ENCODE measurements at places on chromosomes 3 and 15.
A peak's percentile ranks its signal among the peaks of the same experiment; 100 is the strongest.

GRCh38 chr15:58407236-58407775, 24.5 kb upstream of the LIPC start:
- DNase-seq = no peak

- DNase-seq = no peak
Observed at GRCh38 chr3:159904911-159905310, 83.7 kb upstream of the IL12A start.

GRCh38 chr3:13654330-13655060, 105.6 kb downstream of the FBLN2 start:
- peak; percentile 18 for DNase-seq

DNA sequence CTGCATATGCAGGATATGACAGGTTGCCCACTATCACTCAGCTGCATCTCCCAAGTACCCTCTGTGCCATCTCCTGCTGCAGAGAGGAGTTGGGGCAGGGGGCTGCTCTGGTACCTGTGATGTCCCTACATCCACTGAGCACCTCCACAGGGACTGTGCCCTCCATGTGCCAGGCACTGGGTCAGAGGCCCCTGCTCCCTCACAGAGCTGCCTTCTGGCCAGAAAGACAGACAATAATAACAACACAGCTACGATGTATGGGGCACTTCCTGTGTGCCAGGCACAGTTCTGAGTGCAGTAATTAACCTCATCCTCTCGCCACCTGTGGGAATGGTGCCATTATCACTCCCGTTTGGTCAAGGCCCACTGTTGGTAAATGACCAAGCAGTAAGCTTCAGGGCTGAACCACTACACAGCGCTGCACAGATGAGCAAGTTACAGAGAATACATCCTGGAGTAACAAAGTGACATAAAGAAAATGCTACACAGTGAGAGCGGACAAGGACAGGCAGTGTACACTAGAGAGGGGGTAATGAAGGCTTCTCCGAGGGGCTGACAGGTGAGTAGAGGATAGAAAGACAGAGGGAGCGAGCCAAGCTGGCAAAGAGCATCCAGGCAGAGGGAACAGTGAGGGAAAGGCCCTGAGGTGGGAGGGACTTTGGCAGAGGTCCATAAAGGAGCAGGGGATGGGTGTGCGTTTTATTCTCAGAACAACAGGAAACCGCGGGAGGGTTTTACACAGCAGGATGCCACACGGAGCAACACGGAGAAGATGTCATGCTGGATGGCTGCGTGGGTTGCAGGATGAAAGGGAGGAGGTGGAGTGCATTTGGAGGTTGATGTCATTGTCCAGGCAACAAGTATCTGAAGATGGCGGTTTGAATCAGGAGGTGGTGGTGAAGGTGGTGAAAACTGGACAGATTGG, 13.6 kb downstream of the WNT7A start:
- no peak for DNase-seq

- DNase-seq = no peak
Observed at GRCh38 chr3:22746221-22746620, 456.9 kb upstream of the UBE2E2 start.

GRCh38 chr3:16329036-16329825, 64.2 kb downstream of the OXNAD1 start:
- DNase-seq = no peak

GRCh38 chr15:101148166-101148880, 103.5 kb downstream of the CHSY1 start:
- DNase-seq = no peak

DNA sequence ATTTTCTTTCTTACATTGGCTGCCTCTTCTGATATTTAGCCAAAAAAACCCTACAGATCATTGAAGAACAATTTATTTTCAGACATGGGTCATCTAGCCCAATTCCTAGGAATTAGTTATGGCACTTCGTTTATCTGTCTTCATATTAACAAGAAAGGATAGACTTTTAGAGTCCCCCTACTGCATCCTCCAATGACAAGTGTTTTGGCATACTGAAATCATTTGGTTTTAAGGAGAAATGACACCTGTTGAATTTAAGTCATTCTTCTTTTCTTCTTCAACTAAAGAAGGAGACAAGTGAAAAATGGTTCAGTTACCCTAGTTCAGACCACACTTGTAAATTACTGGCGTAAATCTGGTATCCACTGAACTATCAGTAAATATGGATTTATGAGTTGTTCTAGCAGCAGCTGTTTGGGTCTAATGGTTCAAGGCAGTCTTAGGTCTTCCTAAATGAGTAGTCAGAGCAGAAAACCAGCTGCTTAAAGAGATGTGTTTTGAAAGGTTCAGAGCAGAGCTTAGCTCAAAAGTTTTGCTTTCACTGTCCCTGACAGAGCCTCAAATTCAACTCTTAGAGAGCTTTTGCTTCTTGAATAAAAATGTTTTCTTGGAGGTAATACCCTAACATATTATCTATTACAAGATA, 5.6 kb downstream of the VGLL3 start:
- no peak for DNase-seq

DNA sequence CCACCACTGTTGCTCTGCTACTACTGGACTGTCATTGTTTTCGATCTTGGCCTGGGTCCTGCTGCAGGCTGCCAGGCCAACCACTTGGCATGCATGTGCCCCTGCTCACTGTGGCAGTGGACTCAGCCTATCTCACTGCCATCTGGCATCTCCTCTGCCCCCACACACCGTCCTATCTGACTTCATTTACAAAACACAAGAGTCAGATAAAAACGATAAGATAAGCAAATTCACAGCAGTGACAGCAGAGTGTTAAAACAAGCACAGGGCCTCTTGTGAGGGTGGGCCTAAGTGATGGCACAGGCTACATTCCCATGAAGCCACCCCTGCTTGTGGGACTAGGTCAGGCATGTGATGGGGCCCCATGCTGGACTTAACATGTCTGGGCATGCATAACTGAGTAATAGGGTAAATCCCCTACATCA, 68.1 kb downstream of the CRYGS start:
- no peak for DNase-seq

GRCh38 chr3:194685718-194686413, at the start of gene FAM43A:
TSS of gene FAM43A (plus strand) at chr3:194685883. CDS start at chr3:194686827, 944 bp downstream.
- peak; percentile 93 for DNase-seq

DNA sequence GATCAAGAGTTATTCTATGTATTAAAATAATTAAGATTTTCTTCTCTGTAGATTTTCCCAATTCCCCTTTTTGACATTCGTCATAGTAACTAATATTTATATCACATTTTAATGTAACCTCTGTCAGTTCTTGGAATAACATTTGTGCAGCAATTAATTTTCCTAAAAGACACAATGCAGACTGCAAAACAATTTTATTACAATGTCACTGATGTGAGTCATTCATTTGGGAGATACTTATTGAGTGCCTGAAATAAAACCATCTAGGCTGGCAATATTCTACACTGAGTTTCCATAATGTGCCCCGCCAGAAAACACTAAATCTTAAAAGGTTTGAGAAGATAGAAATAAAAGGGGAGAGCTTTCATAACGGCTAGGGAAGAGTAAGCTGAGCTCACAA, 6.7 kb upstream of the USP13 start:
- DNase-seq = no peak

DNA sequence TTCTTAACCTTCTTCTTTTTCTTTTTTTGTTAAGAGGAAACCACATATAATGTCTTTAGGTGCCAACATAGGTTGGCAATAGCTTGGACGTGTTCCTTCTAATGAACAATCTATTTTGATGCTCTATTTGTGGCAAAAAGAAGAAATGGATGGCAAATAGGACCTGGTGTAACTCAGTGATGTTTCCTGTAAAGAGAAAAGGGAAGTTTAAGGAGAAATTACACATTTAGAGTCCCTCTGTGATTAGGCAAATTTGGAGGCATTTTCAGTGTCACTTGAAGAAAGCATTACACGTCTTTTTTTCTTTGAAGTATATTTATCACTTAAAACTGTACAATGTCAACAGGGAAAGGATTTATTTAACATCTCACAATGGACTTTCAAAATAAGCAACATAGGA, 327.1 kb downstream of the ZIC1 start:
- DNase-seq = no peak

- DNase-seq = no peak
Observed at GRCh38 chr3:105844704-105845103, 24.1 kb downstream of the CBLB start.

DNA sequence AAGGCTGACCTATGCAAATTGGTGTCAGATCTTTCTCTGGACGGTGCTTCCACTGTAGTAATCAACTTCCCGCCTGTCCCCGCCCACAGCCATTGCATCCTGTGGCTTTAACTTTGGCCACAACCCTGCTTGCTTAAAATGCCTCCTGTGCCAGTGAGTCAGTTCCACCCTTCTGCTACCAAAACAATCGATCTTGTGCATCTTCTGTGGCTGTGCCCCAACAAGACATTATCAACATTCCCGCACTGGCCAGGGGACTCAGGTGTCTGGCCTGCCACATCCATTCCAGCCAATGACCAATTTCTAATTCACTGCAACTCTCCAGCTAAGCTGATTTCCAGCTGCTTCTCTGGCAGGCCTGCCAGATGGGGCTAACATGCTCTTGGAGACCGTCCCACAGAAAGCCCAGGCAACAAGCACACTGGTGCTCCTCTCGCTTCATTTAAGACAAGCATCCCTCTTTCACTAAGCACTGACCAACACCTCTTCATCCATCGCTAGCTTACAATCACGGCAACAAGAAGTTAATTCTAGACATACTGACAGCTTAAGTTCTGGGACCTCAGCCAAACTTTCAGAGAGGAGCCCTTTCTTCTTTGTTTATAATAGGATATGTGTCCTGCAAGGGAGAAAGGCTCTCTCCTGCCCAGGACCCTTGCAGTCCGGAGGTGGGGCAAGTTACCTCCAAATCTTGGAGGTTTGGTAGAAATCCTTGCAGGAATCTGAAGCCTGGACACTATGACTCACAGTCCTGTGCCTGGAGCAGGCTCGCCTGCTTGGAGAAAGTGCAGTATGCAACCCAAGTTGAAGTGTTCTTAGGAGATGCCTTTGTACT, 6.7 kb downstream of the CA12 start:
- DNase-seq = no peak

- DNase-seq = no peak
Observed at GRCh38 chr15:84113919-84114318, 121.7 kb upstream of the GOLGA6L4 start.

DNA sequence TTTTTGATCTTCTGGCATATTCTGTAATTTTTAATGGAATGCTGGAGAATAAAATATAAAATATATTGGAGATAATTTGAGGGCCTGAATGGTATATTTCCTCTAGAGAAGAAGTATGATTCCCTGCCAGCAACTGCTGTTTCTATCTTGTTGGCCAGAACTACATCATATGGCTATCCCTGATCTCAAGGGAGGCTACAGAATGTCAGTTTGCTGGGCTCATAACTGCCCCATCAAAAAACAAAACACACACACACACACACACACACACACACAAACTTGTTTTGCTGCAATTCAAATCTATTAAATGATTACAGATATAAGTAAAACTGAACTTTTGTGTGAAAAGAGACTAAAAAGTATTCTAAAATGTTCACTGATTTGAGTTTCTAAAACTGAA, 51.0 kb downstream of the RASA2 start:
- DNase-seq = no peak

DNA sequence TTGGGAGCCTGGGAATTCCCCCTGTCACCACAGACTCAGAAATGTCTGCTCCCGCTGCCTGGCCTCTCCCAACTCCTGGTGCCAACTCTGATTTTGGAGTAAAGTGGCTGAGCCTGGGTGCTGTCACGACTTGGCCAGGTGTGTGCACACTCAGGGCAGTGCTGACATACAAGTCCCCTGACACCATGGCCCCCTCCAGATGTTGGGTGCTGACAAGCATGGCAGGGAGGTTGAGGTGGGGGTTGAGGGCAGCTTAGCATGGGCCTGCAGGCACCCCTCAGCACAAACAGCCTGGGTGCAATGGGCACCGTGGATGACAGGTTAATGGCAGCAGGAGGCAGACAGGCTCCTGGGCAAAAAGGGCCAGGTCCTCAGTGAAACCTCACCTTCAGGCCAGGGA, 511.2 kb downstream of the SQOR start:
- DNase-seq = no peak

- DNase-seq = no peak
Observed at GRCh38 chr3:168524129-168524528, 428.4 kb upstream of the GOLIM4 start.

DNA sequence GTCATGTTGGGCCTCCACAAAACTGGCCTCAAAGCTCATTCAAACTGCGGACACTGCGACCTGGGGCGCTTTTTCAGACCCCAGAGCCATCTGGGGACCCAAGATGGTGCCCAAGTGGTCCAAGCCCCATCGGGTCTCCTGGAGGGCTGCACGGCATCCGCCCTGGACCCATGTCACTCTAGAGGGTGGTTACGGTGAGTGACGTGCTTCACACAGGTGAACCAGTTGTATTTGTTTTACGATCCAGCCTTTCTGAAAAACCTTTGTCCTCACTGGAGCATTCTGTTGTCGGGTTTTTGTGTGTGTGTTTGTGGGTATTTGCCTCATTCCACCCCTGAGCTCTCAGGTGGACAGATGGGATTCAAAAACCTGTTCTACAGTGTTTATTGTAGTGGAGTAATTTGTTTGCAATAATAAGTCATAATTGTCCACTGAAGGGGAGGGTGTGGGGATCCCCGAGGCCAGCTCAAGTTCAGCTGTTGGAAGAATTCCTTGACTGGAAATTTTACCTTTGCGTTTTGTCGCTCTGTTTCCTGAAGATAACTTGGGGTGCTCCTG, 1.9 kb downstream of the SLC51A start:
- no peak for DNase-seq

GRCh38 chr3:116563351-116563750, 118.1 kb upstream of the LSAMP start:
- no peak for DNase-seq

GRCh38 chr15:77631745-77632533, 773 bp downstream of the LINGO1 start:
- no peak for DNase-seq

GRCh38 chr3:189897406-189897805, 223.3 kb downstream of the P3H2 start:
- no peak for DNase-seq

DNA sequence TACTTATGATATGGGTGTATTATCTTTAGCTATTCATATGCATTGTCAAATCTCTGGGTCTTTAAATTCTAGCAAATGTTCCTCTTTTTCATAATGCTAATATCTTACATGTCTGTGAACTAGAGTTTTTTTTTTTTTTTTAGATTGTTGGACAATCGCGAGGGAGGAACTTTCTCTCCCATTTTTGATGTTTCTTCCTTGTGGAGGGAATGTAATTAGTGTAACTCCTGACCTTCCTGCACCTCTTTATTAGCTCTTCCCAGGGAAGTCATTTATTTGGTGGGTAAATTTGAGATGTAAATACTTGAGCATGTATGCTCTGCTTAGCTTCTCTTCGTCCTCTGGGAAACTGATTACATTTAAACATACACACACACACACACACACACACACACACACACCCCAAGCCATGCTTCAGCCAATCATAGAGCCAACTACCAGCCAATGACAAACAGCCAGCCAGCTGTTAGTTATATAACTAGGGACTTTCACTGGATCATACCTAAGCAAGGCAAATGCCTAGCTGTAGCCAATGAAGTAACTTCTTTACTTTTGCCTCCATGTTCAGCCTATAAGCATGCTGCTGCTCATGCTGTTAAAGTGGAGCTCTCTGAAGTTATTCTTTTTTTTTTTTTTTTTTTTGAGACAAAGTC, 8.3 kb upstream of the USP8 start:
- DNase-seq = no peak

GRCh38 chr15:55334371-55334770, 15.3 kb downstream of the PIGB start:
- DNase-seq = no peak

GRCh38 chr3:71360180-71360579, 223.3 kb downstream of the FOXP1 start:
- no peak for DNase-seq

Measured in T-helper 1 cell (primary cell).